ENCODE measurements at places on chromosomes 2 and 18.

DNA sequence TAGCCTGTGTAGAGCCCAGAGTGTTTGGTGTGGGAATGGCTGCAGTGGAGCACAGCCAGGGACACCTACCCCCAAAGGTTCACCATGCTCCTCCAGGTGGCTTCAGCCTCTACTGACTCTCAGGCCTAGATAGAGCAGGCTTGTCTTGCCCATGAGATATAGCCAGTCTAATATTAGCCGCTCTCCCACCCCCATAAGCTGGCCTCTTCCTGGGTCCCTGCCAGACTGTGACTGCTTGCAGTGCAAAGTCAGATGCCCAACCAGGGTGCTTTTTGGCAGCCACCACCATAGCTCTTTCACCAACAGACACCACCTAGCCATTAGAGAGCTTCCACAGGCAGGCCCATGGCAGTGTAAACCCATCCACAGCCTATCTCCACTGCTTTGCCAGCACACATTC, 405.3 kb downstream of the MBD2 start:
- DNase-seq: no peak

GRCh38 chr18:32289483-32290075, 99.7 kb downstream of the MEP1B start:
- DNase-seq: peak; percentile 23

- peak; percentile 26 for DNase-seq
Measured at GRCh38 chr18:23943903-23944624, 70.5 kb upstream of the TTC39C start.

GRCh38 chr18:58325494-58325893, 281.5 kb downstream of the NEDD4L start:
- peak; percentile 28 for DNase-seq

DNA sequence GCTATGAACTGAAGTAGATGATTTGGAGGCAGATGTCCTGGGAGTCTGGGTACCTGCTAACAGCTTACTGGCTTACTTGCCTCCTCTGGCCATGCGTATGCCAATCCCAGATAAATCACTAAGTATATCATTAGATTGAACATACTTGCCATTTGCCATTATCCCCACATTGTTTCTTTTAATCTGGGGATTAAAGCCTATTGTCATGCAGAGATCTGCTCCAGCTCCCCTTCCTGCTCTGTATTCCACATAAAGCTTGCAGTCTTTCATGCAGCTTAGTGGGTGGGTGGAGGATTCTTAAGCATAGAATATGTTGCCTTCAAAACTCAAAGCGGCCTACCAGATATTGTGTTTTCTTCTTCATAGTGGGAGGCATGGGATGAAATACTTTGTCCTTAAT, 311.8 kb upstream of the MMADHC start:
- DNase-seq: no peak

DNA sequence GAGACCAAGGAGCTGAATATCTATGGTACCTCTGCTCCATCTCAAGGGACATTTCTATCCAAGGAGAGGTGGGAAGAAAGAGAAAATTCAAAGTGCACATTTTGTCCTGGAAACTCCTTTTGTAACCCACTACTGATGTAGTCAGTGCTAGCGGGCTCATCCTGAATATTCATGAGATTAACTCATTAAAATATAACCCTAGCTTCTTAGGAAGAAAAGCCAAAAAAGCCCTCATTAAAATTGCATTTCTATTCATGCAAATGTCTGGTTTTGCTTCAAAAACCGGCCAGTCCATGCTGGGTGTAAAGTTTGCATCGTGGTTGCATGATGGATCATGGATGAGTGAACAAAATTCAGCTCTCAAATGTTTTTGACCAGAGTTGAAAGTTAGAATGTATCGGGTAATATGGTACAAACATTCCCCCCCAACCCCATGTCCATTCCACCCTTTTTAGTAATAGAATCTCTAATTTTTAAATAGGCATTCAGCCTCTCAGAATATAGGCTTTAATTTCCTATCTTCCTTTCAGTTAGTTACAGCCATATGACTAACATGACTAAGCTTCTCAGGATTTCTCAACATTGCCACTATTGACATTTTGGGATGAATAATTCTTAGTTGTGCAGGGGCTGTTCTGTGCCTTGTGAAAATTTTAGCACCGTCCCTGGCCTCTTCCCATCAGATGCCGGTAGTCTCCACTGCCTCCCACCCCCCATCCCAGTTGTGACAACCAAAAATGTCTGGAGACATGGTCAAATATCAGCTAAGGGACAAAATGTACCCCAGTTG, 104.2 kb upstream of the RND3 start:
- DNase-seq: peak; percentile 55

- no peak for DNase-seq
Measured at GRCh38 chr2:84319581-84319980, 139.5 kb downstream of the SUCLG1 start.

DNA sequence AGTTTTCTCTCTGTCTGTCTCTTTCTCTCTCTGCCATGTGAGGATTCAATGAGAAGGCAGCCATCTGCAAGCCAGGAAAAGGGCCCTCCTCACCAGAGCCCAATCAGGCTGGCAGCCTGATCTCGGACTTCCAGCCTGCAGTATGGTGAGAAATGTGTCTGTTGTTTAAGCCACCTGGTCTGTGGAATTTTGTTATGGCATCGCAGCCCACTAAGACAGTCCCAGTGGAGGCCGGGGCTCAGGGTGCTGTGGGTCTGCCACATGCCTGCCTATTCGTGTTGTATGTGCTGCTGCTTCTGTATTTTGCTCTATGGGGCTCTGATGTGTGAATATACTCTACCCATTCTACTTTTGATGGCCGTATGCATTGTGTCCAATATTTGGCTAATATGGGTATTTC, 139.0 kb upstream of the HS6ST1 start:
- DNase-seq: no peak

- no peak for DNase-seq
Measured at GRCh38 chr2:193539188-193539587, 1344.5 kb upstream of the TMEFF2 start.

- DNase-seq: no peak
Measured at GRCh38 chr2:128777196-128778035, 458.7 kb upstream of the HS6ST1 start.

GRCh38 chr2:164335128-164335527, 286.2 kb downstream of the GRB14 start:
- DNase-seq: no peak

DNA sequence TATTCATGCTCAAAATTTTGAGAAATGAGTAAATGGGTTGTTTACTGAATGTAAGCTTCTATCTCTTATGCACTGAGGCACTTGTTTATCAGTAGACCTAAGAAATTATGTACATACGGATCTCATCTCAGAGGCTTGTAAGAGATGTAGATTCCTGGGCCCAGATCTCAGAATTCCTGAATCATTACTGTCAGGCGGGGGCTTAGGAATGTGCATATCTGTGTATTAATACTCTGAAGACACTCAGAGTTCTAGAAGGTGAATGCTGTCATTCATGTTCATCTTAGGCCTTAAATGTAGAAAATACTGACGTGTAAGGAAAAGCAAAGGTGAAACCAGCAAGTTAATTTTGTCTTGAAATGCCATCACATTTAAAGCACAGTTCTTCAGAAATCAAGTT, 169.6 kb downstream of the FMNL2 start:
- DNase-seq: peak; percentile 61

DNA sequence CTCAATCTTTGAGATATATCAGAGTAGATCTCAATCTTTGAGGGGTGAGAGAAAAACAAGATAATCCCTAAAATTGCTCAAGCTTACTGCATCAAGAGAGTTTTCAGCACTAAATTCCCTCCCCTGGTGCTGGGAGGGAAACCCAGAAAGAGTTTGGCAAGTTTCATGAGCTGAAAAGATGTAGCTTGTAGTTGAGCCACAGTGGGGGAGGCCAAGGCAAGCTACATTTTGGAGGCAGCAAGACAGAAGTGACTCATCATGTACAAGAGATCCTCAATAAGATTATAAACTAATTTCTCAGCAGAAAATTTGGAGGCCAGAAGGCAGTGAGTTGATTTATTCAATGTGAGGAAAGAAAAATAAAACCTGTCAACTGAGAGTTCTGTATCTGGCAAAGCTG, 308.2 kb downstream of the PIEZO2 start:
- peak; percentile 68 for DNase-seq

DNA sequence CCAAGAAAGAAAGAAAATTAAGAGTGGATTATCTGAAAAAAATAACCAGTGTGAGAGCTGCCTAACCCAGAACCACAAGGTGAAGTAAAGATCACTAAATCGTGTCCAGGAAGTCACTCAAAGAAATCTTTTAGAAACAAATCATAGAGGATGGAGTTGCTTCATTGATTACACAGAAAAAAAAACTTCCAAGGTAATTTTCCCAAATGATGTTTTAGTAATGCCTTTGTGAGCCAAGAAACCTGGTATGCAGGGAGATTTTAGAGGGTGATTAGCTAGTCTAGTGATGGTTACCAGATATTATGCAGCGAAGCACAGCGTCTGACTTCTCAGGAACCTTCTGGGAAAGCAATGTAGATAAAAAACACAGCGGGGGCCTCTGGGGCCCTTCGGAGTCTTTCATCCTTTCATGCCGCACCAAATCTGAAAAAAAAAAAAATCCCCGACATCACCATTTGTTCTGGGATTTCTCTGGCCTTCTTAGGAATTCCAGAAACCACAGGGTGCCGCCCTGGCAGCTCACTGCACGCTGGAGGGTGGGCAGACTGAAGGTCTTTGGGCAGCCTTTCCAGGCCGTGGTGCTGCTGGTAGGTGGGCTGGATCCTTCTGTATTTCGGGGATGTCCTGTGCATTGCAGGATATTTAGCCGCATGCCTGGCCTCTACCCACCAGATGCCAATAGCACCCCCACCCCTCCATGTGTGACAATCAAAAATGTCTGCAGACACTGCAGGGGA, 17.3 kb downstream of the ALPK2 start:
- peak; percentile 79 for DNase-seq

DNA sequence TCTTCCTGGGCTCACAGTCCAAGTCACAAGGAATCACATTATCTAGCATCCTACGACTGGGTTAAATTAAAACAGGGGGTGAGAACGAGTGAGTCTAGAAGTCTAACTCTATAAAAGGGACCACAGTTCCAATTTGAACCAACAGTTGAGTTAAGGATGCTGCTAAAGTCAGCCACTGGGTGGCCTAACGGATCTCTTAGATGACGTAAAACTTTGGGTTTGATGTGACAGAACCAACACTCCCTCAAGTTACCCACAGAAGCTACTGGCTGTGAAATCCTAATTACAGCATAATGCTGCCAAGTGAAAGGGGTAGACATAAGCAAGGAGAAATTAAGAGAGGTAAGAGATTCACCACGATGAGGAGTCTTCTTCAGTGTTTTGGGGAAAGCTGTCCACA, 32.7 kb upstream of the RUFY4 start:
- DNase-seq: peak; percentile 5

- peak; percentile 82 for DNase-seq
Measured at GRCh38 chr2:215277944-215278343, 33.9 kb upstream of the ATIC start.

- DNase-seq: no peak
Measured at GRCh38 chr18:1244397-1245122, 339.9 kb downstream of the ADCYAP1 start.

- DNase-seq: peak; percentile 20
Measured at GRCh38 chr18:37565977-37566478, 430 bp upstream of the CELF4 start.

DNA sequence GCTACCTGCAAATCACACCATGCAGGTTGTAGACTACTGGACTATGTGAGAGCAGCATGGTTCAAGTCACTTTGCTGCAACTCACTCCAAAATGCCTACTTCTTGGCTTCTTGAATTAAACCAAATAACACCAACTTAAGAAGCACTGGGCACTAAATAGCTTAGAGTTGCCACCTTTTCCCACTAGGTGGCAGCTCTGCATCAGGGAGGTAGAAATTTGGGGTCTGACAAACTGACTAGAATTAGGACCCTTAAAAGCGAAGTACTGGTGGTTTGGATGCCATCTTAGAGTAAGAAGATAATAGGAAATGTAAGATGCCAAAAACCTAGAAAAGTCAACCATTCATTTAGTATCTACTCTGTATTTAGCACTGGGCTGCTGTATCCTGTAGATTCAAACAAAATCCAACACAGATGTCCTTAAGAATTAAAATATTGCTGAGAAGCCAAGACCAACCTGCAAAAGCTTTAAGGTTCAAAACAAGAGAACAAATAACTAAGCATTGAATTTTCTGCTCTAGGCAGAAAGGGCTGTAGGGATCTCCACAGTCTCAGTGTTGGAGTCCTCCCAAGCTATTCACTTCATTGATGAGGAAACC, 65.5 kb downstream of the CCBE1 start:
- DNase-seq: peak; percentile 49

DNA sequence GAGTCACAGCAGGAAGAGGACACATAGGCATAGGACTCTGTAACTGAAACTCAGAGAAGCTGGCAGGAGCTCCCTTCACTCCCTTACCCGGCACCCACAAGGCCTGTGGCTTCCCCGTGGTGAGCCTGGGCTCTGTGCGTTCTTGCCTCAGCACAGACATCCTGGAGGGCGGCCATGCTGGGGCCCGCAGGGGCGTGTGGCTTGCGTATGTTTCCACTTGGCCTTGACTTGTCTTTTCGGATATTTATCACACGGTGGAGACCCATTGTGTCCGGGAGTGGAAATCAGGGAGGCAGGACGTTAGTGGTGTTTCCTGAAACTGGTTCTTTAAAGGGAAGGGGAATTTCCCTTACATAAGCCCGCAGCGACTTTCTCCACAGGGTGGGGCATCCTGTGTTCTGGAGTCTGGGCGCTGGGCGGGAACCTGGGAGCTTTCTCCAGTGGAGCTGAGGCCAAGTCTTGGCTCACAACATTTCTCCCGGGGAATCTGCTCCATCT, 49.9 kb upstream of the EML6 start:
- DNase-seq: no peak

- peak; percentile 27 for DNase-seq
Measured at GRCh38 chr2:19114754-19115231, 243.6 kb downstream of the OSR1 start.

DNA sequence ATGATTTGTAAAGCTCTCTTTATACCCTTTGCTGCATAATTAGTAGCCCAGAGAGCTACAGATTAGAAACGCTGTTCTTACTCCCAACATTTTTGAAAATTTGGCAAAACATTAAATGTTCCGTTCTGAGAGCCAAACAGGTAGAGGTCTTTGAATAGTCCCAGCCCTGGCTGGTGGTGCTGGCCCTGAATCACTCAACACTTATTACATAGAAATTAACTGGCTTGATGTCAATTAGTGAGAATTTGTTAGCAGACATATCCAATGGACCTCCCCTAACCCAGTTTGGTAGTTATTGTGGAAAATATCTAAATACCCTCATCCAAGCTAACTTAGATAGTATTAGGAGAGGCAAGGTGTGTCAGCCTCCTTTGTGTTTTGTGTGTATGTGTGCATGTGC, 440.7 kb downstream of the MTX2 start:
- no peak for DNase-seq

DNA sequence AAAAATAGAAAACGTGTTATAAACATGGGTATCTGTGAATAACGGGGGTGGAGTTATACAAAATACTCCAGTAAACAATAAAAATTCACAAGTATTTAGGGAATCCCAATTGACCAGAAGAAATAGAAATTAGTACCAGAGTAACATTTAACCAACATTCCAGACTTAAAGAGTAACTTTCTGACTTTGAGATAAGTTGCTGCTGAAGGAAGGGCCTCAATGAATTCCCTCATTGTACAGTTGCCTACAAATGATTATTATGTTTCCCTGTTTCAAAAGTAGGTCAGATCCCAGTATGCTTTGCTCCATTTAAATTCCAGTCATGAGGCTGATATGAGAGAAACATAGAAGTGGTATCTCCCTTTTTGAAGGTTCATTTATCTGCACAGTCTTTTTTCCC, 88.3 kb upstream of the KCNH7 start:
- peak; percentile 41 for DNase-seq
